Camera-type eye (tissue), 1 donor: ENCODE measurements at places on chromosomes 3 and 15. TPM values are rescaled to one million over a fixed set of nuclear protein-coding genes. Genes with fewer than 3 reads are reported as not detected.

The TJP1 gene
- total RNA-seq = 145 TPM

The B3GNT5 gene
- total RNA-seq = 15.2 TPM

The CHRNA7 gene
- 6.1 TPM for total RNA-seq

The SRGAP3 gene
- 90.3 TPM for total RNA-seq

The GRIP2 gene
- total RNA-seq = 9.1 TPM

The C3orf20 gene
- total RNA-seq = 0.22 TPM

The NDUFB4 gene
- 34.7 TPM for total RNA-seq

The NEDD4 gene
- 35.7 TPM for total RNA-seq

The TMC3 gene
- total RNA-seq = 0.22 TPM

The TEX55 gene
- not detected for total RNA-seq

The FBXO40 gene
- 0.22 TPM for total RNA-seq

The C3orf52 gene
- 2.1 TPM for total RNA-seq

The AQP9 gene
- 2.9 TPM for total RNA-seq

The GMPS gene
- total RNA-seq = 46.5 TPM

The TNNC1 gene
- 105 TPM for total RNA-seq
